Thoracic aorta (tissue), 2 donors: ENCODE measurements at places on chromosomes 6 and 20.

DNA sequence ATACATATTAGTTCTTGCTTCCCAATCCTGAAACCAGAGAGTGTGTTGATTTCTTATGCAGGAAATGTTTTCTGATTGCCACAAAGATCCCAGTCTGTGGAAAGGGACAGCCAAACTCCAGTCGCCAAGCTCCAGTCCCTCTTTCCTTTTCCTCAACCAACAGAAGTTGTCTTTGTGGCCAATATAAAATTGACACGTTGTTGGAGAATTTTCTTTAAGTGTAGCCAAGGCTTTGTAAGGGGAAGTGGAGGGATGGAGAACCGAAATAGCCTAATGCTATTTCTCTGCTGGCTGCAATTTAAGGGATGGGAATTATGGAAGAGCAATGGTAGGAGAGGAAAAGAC, 5.4 kb downstream of the ADGRB3 start:
- DNase-seq, result no peak

- DNase-seq, result no peak
Observed at GRCh38 chr20:32621071-32621890, 36.1 kb upstream of the NOL4L start.

GRCh38 chr6:151022492-151022891, 157.0 kb downstream of the MTHFD1L start:
- DNase-seq, result no peak

DNA sequence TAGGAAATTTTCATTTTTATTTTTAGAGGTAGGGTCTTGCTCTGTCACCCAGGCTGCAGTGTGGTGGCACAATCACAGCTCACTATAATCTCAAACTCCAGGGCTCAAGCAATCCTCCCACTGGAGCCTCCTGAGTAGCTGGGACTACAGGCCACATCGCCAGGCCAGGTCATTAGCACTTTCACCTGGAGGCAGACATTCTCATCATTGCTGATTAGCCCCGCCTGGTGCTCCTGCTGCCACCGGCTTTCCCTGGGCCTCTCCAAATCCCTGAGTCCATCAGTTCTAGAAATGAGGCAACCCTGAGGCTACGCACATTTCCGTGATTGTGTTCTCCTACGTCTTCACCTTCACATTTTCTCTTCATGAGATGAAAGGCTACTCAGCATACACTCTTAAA, 607.7 kb upstream of the NRSN1 start:
- DNase-seq, result no peak

GRCh38 chr20:891706-892080, 24.4 kb downstream of the ANGPT4 start:
- no peak for DNase-seq

DNA sequence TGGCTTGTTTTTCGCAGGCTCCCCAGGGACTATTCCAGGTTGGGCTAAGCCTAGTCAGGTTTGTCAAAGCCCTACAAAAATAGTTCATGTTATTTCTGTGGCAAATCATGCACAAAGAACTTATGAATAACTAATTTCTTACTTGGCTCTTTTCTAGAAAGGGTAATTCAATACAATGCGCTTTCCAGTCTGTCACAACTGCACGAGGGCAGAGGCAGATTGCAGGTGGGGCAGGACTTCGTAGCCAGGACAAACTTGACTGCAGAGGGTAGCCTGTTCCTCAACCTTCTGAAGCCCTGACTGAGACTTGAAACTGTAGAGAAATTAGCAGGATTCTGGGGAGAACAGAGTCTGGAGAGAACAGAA, 253.5 kb downstream of the QKI start:
- no peak for DNase-seq

DNA sequence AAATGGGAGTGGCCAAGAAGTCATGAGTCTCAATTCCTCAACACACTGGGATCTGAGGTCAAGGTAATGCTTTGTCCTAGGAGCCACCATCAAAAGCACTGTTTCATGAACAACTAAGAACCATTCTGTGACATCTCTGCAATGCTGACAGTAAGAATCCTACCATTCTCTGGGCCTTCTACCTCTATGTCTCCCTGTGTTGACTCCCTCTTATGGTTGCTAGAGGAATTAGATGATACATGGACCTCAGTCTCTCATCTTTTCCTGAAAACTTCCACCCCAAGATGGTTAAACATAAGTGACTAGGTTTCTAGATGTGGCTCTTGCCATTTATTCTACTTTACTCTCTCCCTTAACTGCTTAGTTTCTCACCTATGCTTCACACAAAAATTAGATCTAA, 9.1 kb downstream of the MTRF1L start:
- no peak for DNase-seq

- no peak for DNase-seq
Observed at GRCh38 chr6:56040223-56040622, 164.8 kb upstream of the BMP5 start.

- DNase-seq, result no peak
Observed at GRCh38 chr6:34888514-34888856, 570 bp upstream of the ANKS1A start.

- DNase-seq, result no peak
Observed at GRCh38 chr20:22379472-22379871, 204.9 kb downstream of the FOXA2 start.

DNA sequence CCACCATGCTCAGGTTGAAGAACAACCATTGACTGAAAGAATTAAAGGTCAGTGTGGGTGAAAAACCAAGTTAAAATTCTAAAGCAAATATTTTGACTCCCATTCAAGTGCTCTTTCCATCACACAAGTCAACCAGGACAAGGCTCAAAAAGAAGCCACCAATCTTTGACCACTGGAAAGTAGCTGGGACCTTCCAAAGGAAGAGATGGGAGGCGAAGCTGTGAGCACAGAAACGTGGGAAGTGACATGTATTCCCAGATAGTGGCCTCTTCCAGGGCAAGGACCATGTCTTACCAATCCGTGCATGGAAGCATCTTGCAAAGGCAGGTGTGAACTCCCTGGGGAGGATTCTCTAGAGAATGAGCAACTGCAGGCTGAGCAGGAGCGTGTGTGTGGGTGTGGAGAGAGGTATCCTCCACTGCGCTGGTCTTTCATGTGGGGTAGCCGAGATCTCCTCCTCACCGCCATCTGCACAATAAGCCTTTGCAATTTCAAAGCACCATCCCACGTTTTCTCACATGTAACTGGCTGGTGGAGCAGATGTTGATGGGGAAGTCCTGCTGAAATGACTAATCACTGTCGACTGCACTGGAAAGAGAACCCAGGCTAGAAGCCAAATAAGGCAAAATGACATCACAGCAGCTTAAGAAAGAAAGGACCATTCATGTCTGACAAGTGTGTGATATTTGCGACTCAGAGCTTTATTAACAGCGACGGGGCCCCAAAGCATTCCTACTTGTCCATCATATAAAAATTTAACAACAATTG, 189.4 kb upstream of the RREB1 start:
- no peak for DNase-seq

GRCh38 chr6:125471667-125472066, 169.9 kb upstream of the HDDC2 start:
- no peak for DNase-seq

- DNase-seq, result peak; percentile 64
Observed at GRCh38 chr20:50027611-50028105, 44.9 kb downstream of the SNAI1 start.

DNA sequence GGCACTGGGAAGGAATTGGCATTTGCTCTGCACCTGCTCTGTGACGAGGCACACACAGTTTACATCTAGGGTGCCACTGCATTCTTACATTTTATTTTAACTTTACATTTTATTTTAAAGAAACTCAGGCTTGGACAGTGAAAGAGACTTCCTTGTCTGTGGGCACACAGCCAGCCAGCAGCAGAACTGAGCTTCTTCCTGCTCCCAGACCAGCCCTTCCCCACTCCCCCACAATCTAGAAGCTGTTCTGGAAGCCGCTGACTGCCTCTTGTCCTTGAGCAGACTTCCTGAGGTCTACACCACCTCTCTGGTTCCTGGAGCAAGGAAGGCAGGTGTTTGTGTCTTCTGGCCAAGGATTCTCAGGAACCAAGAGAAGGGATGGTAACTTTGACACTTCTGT, 27.9 kb upstream of the CD93 start:
- no peak for DNase-seq

GRCh38 chr6:149357726-149358538, 40.4 kb downstream of the TAB2 start:
- no peak for DNase-seq

- no peak for DNase-seq
Observed at GRCh38 chr6:130187335-130188206, 35.2 kb downstream of the SAMD3 start.

GRCh38 chr6:129130959-129131681, 248.2 kb downstream of the LAMA2 start:
- no peak for DNase-seq

DNA sequence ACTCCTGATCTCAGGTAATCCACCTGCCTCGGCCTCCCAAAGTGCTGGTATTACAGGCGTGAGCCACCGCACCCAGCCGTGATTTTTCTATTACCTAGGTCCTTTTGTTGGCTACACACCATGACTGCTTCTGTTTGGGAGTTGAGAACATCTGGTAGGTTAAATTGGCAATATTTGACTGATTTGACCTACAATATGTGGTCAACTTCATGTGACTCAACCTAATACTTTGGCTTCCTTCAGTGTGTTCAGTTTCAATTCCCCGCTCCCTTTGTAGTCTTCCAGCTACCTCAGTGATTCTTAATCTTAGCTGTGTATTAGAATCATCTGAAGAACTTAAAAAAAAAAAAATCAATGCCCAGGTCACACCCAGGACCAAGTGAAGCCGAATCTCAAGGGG, 47.4 kb downstream of the MYB start:
- DNase-seq, result no peak

DNA sequence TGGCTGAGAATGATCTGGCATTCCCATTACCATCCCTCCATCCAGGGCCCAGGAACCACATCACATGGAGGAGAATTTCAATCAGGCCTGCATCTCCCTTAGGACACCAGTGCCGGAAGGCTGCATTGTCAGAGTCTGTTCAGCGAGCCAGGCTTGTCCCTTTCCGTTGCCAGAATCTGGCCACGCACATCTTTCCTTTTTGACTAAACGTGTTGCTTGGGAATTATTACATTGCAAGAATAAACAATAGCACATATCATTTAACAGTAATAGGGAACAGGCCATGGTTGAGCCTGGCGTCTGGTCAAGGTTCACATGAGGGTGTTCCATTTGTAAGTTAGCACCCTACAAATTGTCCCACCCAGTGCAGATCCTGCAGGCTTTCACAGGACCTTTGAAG, 42.8 kb downstream of the SOBP start:
- no peak for DNase-seq

GRCh38 chr6:26401389-26401986, 587 bp upstream of the BTN3A1 start:
- DNase-seq, result no peak
